ENCODE measurements at places on chromosomes 7 and 10.

DNA sequence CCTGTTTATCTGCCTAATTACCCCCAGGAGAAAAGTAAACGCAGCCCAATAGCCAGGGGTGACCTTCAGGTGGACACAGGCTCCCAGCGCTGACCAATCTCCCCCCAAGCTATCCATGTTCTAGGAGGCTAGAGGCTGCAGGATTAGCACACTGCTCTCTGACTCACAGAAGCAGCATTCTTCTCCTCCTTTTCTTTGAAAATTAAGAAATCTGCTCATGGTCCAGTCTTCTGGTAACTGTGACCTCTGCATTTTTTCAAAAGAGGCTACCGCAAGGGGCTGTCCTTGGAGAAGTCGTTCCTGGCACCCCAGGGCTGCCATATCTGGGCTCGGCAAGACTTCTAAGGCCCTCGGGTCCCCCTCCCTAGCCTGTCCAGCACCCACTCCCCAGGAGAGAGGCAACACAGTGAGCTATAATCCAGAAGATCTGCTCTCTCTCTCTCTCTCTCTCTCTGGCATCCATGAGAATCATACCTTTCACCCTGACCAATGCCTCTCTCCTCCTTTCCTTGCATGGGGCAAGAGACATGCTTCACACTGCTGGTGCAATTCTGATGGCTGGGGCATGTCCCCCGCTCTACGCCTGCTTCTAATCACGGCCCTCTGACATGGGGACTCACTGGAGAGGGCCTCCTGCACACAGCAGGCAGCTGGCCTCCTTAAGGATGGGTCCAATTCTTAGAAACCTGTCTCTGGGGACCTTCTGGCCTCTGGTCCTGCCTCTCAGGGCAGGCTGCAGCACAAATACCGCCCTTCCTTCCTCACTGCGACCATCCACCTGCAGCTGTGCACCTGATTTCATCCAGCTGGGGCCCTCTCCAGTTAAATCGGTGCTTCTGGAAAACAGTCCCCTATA is 27.3 kb downstream of the ANXA11 start:
- no peak for DNase-seq

GRCh38 chr7:140571538-140572122 is 69.0 kb downstream of the DENND2A start:
- no peak for DNase-seq

DNA sequence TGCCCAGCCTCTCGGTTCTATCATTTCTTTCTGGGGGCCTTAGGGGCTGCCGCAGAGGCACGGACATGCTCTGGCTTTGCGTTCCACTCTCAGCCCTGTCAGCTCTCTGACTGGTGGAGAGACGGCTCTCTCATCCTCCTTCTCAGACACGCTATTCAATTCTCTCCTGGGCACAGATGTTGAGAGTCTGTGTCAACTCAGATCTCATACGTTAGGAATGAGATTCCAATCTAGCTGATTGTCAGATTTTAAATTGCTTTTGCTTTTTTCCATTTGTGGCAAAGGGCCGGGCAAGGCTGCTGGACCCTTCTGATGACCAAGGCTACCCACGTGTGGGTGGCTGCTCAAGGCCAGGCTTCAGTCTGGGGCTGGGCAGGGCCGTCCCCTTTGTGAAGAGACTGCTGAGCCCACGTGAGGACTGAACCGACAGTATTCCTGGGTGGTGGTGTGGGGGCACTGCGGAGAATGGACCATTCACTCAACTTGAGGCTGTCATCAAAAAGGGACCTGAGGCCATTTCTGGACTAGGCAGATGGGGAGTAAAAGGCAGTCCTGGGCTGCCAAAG is 71.5 kb downstream of the CLEC2L start:
- DNase-seq = no peak

GRCh38 chr7:33845991-33846509 is 59.3 kb upstream of the BMPER start:
- DNase-seq = no peak

DNA sequence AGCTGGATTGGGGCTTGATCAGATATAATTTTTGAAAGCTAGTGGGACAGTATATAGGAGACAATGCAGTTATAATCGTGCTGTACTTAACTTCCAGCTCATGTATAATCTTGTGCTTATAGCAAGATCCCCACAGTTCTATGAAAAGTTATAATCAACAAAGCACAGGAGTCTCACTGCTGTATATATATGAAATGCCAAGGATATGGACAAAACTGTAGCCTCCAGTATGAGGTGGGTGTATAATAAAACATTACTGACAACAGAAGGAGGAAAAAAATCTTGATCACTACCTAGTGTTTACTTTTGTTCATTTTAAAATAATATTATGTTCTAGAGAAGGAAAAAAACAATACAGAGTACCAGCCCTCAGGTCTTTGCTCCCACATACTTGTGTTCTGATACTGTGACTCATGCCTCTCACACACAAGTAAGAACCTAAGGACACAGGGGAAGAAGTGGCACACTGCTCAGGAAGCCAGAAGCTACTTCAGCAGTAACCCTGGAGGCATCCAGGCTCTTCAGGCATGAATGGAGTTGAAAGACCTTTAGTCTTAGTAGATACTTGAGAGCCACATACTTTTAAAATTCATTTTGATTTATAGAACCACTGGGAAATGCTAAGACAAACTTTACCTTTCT is 265.7 kb upstream of the IMMP2L start:
- no peak for DNase-seq

DNA sequence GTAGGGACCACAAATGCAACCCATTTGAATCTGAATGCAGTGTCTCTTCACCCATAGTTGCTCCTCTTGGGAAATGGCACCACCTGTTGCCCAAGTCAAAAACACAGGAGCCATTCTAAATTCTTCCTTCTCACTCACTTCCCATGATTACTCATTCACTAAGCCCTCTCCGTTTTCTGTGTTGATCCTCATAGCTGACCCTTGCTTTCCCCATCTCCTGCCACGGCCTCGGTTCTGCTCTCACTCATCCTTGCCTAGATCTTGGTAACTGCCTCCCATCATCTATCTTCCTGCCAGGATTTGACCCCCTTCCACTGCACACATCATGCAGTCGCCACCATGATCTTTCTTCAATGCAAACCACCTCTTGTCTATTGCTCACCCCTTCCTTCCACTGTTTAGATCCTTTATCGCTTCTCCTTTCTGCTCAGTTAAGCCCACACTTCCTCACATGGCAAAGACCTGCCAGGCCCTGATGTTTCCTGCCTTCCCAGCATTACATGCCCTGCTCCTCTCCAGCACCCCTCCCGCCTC is 19.0 kb upstream of the CPN1 start:
- no peak for DNase-seq

- DNase-seq = peak; percentile 73
Measured at GRCh38 chr10:124975977-124976514, 34.1 kb downstream of the ZRANB1 start.

GRCh38 chr7:20381406-20382034 is 50.8 kb downstream of the ITGB8 start:
- DNase-seq = no peak

DNA sequence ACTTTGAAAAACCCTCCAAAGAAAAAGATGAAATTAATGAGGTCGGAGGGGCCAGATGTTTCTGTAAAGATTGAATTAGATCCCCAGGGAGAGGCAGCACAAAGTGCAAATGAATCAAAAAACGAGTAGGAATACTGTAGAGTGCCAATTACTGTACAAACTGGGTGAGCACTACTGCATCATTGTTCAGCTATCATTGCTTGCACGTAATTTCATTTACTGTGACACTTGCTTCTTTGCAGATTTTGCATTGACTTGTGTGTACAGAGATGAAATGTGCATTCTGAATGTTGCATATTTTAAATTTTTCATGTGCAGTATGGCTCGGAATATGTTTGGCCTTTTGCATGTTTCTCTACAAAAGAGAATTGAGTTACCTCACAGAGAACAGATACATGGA is 123.7 kb downstream of the LCOR start:
- DNase-seq = no peak

GRCh38 chr10:12984165-12984747 is 17.3 kb downstream of the CCDC3 start:
- peak; percentile 50 for DNase-seq

GRCh38 chr10:122515588-122516231 is 44.8 kb upstream of the DMBT1 start:
- DNase-seq = peak; percentile 57

DNA sequence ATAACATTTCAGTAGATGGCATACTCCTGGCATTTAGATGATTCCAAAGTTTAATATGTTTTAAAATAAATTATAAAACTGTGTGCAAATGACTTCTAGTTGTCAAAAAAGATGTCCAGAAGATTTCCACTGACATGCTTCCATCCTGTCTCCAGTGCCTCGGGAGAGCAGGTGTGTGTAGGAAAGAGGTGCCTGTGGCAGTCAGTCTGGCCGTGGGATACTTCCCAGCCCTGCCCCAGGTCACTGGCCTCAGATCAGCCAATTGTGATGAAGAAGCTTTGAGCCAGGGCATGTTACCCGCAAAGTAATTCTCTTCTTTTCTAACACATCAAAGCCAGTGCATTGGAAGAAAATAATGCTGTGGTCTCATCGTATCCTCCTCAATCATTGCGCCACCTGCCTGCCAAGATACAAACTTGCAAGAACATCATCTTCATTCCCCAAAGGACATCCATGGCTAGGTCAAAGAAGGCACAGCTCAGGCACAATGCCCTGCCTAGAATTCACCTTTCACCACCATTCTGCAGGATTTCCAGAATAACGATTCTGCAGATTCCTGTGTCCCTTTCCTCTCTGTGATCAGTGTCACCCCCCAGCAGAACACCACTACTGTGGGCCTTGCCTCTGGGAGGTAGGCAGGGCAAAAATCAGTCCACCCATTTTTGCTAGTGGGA is 6.3 kb upstream of the KCNMA1 start:
- DNase-seq = peak; percentile 28

- DNase-seq = no peak
Measured at GRCh38 chr7:131553931-131554330, 2.5 kb downstream of the PODXL start.

GRCh38 chr7:17185690-17186070 is 112.8 kb upstream of the AHR start:
- peak; percentile 32 for DNase-seq

DNA sequence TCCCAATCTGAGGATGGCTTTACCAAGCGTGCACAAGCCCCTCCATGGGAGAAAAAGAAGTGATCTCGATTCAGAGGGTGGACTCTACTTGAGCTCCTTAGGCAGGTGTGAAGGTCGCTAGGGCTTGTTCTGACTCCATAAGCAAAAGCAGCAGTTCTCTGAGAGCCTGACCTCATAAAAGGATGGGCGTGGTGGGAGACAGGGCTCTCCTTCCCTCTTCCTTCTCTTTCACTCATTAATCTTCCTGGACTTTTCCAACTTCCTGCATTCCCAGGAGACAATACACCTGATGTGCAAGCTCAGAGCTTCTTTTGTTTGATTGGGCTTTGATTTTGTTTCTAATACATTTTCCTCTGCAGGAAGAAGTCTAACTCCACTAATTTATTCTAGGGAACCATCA is 22.3 kb upstream of the TMEM72 start:
- no peak for DNase-seq

- peak; percentile 33 for DNase-seq
Measured at GRCh38 chr10:124657806-124658205, 86.4 kb downstream of the FAM53B start.

DNA sequence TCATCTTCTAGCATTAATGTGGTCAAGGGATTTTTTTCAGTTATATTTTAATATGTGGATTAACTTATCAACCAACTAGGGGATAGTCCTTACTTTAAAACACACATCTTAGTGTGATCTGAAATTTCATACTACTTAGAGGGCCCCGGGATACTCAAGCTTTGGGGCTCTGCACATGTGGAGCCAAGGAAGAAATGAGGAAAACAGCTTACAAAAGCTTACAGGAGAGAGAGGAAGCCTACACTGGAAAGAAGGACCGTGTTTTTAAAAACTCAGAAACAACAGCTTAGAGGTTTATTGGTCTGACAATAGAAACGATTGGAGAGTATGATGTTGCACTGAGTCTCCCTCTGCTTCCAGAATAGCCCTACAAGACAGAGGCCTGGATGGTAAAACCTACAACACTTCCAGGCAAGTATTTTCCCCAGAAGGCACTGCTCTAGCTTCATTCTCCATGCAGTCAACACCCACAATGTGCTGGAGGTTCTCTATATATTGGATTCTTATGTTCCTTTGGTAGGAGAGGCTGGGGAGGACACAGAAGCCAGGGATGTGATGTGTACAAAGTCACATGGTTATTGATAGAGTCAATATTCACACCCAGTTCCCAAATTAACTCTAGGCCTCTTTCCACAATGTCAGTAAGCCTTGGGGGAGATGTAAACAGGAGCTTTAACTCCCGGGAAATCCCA is 47.3 kb downstream of the JCAD start:
- DNase-seq = no peak

DNA sequence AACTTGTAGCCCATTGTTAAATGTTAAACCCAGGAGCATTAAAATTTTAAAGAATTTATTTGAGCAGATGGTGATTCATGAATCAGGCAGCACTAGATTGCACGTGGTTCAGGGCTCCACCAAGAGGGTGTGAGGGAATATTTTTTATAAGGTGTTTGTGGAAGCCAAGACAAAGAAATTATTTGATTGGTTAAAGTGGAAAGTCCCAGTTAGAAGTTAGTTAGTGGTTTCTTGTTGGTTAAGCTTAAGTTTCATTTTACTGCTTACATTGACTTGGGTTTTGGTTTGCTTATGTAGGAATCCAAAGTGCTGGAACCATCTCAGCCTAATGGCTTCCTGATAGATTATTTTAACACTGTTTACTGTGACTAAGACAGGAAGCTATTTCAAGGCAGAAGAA is 906.2 kb downstream of the LRMDA start:
- DNase-seq = no peak

DNA sequence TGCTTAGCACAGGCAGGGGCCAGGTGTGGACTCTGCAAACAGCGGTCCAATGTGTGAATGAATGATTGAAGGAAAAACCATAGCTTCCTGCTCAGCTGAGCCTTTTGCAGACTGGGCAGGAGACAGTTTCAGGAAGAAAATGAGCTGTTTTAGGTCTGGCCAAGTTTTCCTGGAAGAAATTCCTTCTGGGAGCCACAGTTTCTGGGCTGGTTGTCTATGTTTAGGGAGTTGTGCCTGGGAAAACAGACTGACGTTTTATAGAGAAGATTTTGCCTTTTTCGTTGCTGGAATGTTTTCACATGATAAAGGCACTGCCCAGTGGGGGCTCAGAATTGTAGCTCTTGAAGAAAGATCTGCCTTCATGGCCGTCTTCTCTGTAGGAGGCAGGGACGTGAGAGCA is 255.1 kb downstream of the CCSER2 start:
- DNase-seq = no peak

GRCh38 chr10:16493884-16494536 is 27.7 kb downstream of the C1QL3 start:
- DNase-seq = no peak

- DNase-seq = no peak
Measured at GRCh38 chr7:105376908-105377533, 11.7 kb downstream of the SRPK2 start.

DNA sequence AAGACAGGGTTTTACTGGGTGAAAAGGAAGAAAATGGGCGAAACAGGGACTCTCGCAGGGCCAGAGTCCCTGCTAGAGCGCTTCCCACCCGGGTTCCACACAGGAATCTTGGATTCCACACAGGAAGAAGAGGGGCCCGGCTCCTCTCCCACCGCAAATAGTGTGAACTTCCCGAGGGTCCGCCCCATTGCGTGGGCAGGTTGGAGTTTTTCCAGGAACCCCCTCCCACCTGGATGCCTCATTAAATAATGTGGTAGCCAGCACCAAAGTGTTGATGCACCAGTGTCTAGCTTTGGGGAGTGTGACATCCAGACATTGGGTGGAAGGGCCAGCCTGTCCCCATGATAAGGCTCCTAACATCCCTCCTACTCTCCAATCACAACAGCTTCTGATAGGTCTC is 330.3 kb upstream of the ZNF32 start:
- DNase-seq = no peak

Data from activated CD4-positive, alpha-beta T cell treated with anti-CD3 and anti-CD28 coated beads, Interleukin-2, Interleukin-4, amounts not matched to agents 100 ng/mL and 50 ng/mL, durations not matched to agents 16 hours and 8 hours (primary cell).